ENCODE measurements at places on chromosomes 16 and 17.
A peak's percentile ranks its signal among the peaks of the same experiment; 100 is the strongest.

- no peak for DNase-seq
Measured at GRCh38 chr16:27421961-27422740, 20.2 kb downstream of the IL21R start.

GRCh38 chr16:89325861-89326471, 108.5 kb downstream of the ZNF778 start:
- peak; percentile 87 for DNase-seq

DNA sequence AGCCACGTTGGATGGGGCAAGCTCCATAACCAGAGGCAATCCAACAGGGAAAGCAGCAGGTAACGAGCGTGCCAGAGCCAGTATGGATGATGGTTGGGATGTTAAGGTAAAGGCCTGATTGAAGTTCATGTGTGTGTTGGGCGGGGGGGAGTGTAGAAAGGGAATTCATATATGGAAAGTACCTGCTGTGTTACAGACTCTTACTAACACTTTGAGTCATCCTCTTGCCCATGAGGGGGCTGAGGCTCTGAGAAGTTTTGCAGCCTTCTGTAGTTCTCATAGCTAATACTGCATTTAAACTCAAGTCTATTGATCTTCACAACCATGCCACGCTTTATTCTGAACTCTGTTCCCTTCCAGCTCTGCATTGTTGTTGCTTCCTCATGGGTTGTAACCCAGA, 28.5 kb downstream of the SYCE1L start:
- no peak for DNase-seq

DNA sequence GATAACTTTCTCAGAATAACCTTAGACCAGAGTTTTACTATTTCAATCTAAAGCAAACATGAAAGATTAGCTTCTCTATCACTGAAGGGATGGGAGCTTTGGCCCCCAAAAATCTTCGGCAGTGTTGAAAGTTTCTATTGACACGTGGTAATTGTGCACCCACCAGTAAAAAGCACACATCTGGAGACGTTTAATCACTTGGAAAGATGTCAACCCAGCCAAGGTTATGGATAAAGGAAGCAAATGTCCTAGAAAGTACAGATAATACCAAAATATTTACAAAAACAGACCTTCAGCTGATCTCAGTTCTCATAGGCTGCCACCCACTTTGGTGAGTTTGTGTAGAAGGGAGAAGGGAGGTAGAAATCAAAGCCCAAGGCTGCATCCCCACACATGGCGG, 5.3 kb downstream of the MYCBPAP start:
- DNase-seq = no peak

- peak; percentile 92 for DNase-seq
Measured at GRCh38 chr17:40341808-40342503, 22.6 kb downstream of the GJD3 start.

DNA sequence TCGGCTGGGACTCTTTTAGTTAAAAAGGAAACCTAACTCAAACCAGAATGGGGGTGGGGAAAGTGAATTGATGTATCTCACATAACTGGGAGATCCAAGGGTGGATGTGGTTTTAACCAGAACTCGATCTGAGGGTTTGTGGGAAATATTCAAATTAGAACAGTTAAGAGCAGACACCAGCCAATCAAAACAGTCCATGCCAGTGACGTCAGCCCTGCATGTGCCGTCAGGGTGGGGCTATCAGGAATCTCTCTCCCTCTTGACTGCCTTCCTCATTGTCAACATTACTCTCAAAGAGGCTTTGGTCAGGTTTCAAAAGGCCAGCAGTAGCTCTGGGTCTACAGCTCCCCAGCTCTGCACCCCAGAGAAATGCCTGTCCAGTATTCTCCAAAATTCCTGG, 94.2 kb upstream of the HSBP1 start:
- no peak for DNase-seq

DNA sequence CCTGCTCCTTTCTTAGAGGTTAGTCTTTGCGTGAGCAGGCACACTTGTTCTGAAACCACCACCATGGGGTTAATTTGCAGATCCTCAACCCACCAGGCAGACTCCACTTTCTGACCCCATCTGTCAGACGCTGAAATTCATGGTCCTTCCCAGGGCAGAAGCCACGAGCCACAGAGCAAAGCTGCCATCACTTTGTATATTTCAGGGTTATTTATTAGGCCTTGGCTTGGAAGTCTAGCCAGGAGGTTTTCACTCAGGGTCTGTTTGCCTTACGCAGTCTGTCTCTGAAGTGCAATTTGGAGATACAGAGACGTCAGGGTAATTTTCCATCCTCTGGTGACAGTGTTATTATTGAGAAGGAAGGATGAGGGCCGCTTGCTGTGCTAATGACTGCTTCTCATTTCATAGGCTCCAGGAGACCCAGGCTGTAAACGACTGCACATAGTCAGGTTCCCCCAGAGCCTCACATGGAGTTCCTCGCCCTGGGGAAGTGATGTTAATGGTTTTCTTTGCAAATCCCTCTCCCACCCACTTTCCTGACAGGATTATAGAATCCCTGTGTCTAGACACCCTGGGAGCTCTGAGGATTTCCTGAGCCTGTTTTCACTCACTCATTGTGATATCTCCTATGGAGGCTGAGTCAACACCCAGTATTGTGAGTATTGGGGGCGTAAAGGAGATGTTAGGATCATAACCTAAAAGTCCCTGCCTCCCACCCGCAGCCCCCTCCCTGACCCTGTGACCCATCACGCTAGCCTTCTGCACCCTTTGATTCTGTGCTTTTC, 269.0 kb downstream of the ABCC12 start:
- DNase-seq = no peak

GRCh38 chr17:72219824-72220493, 99.1 kb downstream of the SOX9 start:
- DNase-seq = no peak

- peak; percentile 8 for DNase-seq
Measured at GRCh38 chr16:3948378-3948995, 68.0 kb upstream of the CREBBP start.

GRCh38 chr16:57137043-57137442, 44.7 kb downstream of the CPNE2 start:
- no peak for DNase-seq

GRCh38 chr16:89112377-89113151, 18.9 kb downstream of the ACSF3 start:
- no peak for DNase-seq

DNA sequence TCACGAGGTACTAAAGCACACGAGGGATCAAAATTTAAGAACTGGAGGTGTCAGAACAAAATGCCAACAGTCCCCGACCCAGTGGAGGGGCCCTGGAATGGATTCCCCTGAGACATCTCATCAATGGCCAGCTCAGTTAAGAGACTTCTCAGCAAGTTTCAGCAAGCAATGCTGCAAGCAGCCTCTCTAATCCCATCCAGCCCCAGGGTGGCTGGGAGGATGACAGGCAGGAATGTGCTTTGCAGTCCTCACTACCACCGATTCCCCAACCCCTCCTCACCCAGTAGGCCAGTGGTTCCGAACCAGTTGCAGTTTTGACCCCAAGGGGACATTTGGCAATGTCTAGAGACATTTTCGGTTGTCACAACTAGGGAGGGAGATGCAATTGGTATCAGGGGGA, 8.7 kb downstream of the GPRC5B start:
- no peak for DNase-seq

- no peak for DNase-seq
Measured at GRCh38 chr16:8928467-8928957, 35.2 kb downstream of the USP7 start.

DNA sequence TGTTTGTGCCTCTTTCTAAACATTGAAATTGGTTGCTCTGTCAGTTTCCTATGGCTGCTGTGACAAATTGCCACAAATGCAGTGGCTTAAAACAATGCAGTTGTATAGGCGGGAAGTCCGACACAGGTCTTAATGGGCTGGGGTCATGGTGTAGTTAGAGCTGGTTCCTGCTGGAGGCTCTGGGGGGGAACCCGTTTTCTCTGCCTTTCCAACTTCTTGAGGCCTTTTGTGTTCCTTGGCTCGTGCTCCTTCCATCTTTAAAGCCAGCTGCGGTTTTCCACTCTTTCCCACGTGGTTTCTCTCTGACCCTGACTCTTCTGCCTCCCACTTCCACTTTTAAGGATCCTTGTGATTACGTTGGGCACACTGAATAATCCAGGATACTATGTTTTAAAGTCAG, 12.5 kb downstream of the EPN2 start:
- DNase-seq = peak; percentile 66

DNA sequence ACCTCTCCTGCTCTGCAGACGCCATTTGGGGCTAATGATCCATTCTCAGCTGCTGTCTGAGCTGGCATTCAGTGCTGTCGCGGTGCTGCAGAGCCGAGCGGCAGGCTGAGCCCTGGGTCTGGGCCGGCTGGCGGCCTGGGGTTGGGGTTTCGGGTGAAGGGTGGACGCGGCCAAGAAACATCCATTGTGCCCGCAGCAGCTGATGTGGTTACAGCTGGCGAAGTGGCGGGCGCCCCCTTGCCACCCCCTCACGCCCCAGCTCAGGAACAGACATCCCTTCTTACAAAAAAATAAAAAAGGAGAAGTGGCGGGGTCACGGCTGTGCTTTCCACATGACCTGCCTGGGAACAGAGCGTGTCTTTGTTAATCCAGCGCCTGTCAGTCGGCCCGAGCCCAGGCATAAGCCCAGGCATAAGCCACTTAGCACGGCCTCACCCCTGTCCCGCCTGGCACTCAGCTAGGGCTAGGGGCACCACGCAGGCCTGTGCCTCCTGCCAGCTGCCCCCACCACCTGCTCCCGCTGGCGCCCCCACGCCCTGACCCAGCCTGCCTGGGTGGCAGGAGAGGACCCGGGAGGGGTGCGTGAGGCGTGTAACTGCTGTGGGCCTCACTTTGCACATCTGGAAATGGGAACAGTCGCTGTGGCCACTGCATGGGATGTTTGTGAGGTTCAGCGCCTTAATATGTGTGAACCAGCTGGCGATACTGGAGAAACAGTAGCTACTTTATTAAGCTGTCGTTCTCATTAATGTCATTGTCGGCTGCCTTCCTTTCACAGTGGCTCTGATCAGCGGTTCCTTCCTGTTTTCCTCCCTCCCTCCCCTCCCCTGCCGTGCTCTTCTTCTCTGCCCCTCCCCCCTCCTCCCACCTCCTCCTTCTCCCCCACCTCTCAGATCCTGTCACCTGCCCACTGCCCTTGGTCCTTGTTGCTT, 197.7 kb upstream of the CIBAR2 start:
- DNase-seq = peak; percentile 86

DNA sequence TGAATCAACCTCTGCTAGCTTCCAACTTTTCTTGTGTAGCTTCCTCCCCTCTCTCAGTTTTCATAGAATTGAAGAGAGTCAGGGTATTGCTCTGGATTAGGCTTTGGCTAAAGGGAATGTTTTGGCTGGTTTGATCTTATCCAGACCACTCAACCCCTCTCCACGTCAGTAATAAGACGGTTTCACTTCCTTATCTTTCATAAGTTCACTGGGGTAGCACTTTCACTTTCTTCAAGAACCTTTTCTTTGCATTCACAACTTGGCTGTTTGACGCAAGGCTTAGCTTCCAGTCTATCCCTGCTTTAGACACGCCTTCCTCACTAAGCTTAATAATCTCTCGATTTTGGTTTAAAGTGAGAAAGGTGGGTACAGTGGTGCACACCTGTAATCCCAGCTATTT, 29.7 kb upstream of the OR1A2 start:
- no peak for DNase-seq

DNA sequence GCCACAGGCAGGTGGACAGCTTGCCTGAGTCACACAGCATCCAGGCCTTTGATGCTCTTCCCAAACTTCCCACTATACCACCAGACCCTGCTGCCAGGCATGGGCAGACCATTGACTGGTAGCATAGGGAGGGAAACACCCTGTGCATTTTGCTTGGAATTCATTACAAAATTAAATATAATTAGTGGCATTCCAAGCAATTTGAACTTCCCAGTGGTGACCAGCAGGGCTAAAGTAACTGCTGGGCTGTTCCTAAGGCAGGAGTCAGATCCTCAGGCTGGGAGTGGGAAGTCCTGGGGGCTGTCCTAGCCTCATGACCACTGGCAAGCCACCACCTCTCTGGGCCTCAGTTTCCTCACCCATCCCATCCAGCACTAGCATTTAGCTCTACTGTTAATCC, 3.8 kb downstream of the PRR15L start:
- DNase-seq = no peak

DNA sequence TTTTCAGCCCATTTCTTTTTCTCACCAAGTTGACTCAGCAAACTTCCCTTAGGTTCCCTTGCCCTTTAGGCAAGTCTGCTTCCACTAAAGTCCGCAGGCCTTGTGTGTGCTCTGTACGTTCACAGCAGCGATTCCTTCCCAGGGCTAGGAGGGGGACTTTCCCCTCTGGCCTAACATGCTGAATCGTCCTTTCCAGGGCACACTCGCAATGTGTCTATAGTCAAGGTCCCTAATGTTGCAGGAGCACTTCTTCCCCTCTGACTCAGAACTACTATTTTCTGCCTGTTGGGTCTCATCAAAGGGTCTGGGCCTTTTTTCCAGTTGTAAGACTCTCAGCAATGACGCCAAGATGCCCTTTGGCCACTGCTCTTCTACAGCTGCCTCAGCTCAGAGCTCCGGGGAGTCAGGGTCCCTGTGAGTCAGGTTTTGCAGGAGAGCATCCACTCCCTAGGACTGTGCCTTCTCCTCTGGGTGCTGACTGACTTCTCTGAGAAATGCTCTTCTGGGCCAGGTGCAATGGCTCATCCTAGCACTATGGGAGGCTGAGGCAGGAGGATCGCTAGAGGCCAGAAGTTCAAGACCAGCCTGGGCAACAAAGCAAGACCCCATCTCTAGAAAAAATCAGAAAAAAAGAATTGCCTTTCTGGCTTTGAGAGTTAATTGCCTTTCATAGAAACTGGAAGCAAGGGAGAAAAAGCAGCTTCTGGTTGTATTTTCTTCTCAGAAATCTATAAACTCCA, 64.4 kb upstream of the TBX2 start:
- DNase-seq = no peak
